ENCODE measurements at places on chromosomes 11 and 22. TPM values are rescaled to one million over a fixed set of nuclear protein-coding genes. Genes with fewer than 3 reads are reported as not detected.

GRCh38 chr11:86523738-86524619 lies 148.4 kb downstream of the ME3 start:
- no peak for DNase-seq

DNA sequence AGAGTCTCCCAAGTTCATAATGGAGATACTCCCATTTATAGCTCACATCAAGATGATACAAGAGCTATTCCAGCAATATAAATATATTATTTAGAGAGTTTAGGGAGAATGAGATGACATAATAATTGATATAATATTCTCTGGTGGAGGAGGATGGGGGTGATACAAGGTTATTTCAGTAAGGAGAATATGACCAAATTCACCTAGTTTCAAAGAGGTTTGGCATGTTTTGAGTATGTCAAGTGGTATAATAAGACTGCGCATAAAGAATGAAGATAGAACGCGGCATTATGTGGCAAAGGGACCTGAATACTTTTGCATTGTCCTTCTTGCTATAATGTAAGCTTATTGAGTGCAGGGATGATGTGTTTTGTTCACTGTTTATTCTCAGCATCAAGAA lies 1283.5 kb downstream of the LRRC4C start:
- DNase-seq, result no peak

DNA sequence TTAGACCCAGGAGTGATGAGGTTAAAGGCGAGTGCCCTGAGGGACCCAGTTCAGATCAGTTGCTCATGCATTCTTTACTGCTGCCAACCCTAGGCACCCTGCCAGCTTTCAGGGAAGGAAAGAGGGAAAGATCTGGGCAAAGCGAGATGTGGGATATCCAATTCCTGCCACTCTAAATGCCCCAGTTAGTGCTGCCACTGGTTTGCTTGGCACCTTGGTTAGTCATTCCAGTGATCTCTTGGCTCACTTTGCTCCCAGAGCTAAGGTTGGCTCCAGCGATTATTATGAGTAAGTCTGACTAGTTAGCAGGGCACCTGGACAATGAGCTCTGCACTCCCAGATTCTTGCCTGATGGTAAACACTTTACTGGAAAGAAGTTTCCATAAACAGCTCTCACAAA lies 85.0 kb downstream of the INSC start:
- DNase-seq, result peak; percentile 66

DNA sequence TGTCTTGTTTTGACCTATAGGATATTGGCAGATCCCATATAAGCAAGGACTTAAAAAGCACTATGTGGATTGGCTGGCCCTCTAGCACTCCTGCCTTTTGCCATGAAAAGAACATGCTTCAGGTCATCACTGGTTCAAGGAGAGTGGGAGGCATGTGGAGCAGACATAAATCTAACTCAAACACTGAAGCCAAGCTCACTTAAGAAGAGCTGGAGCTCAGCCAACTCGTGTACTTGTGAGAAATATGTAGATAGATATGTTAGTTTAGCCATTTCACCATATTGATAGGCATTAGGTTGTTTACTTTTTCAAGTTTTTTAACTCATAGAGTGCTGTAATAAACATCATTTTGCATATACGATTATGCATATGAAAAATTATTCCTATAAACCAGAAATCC lies 19.9 kb upstream of the BBOX1 start:
- DNase-seq, result no peak

- DNase-seq, result no peak
These were observed 53.5 kb downstream of the MYO18B start for GRCh38 chr22:25795478-25795877.

DNA sequence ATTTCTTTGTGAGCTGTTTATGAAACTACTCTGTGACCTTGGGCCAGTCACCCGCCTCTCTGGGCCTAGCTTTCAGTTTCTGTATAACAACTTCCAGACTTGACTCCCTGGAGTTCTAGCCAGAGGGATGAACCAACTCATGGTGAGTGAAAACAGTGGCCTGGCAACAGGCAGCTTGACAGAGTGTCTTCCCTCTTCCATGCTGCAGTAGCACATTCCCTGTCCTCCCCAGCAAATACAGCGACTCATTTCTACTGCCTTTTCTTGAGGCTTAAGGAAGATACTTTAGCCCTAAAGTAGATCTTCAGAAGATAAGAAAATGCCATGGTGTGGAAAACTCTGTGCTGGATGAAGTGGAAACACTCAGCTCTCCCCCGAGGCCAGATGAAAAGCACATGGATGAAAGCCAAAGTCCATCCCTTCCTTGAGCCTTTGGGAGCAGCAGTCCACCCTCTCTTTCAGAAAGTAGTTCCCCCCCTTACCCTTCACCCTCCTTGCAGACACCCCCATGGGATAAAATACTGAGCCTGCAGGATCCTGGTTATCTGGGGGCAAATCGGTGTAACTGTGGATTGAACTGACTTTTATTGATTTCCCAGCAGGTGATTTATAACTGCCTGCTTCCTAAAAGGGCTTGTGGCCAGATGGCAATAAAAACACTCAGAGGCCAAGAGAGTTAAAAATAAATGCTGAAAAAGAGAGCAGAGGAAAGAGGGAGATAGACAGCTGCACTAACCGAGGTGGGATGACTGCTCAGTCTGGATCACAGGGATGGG lies 24.1 kb downstream of the IRAG1 start:
- DNase-seq, result no peak

DNA sequence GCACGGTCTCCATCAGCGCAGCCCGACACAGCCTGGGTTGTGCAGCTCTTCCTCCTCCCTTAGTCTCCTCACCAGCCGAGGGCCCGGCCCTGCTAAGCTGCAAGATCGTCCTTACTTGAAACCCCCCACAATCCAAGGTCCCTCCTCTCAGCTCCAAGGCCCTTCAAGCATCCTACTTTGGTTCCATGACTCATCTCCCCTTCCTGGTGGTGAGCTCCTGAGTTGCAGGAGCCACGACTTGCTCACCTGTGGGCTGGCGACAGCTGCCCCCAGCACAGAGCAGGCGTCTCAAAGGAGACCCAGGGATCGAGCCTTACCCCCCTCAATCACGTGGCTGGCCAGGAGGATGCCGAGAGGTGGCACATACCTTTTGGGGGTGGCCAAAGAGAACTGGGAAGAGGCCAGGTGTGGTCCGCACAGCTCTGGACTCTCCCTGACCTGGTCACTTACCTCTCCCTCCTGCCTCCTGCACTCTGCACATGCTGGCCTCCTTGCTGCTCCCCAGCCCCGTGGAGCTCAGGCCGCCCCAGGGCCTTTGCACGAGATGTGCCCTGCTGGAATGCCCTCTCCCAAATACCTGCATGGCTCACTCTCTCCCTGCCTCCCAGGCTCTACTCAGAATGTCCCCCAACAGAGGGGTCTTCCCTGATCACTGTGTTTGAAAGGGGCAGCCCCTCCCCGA lies 35.2 kb upstream of the FADD start:
- DNase-seq, result no peak

The BACE1 gene
- 7.8 TPM for polyA plus RNA-seq

Data from heart right ventricle (tissue), 16 donors.